Lung (tissue), 17 donors: ENCODE measurements at places on chromosomes 1 and 21. TPM values are rescaled to one million over a fixed set of nuclear protein-coding genes. Genes with fewer than 3 reads are reported as not detected.

Gene PGLYRP4
- 3.1 TPM for total RNA-seq

Gene PPFIA4
- total RNA-seq: 5.1 TPM

- no peak for DNase-seq
These were observed 54.4 kb downstream of the MPZL1 start for GRCh38 chr1:167776151-167776550.

DNA sequence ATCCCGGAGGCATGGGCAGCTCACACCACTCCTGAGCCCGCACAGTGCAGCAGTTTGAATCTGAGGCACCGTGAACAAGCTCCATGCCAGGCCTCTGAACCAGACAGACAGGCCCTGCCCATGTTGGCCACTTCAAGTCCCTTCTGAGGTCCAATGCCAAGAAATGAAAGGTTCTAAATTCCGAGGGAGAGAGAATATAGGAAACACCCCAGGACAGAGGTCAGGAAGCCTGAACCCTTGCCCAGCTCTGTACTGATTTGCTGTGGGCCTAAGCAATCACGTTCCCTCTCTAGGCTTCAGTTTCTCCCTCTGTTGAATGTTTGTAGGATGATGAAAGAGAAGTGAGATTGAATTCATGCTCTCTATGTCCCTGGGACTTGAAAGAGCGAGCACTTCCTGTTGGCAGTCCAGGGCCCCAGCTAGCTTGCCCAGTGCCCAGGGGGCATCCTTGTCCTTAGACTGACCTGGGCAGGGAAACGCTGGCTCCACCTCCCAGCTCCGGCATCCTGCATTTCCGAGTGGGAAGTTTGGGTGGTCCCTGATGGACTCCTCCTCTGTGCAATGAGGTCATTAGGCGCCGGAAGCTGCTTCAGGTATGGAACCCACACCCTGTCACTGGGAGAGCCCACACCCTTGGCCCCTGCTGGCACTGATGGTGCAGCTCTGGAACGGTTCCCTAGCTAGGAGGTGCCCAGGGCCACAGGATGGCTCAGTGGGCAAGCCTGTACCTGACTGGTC, 242.4 kb upstream of the TMEM51 start:
- DNase-seq: no peak

DNA sequence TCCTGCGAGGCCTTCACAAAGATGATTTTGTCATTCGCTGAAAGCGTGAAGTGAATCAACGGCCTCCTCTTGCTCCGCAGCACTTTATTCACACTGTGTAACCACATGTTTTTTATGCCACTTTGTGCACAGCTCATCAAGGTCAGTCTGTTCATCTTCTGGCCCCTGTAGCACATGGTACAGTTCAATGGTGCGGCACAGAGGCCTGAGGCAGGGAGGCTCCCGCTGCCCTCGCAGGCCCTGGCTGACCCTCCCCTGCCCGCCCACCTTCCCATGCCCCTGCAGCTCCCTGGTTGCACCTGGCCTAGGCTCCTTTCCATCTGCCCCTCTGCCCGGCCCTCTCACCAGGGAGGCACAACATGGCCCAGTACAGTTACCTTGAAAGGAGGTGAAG, 87.5 kb downstream of the CD247 start:
- DNase-seq: no peak

DNA sequence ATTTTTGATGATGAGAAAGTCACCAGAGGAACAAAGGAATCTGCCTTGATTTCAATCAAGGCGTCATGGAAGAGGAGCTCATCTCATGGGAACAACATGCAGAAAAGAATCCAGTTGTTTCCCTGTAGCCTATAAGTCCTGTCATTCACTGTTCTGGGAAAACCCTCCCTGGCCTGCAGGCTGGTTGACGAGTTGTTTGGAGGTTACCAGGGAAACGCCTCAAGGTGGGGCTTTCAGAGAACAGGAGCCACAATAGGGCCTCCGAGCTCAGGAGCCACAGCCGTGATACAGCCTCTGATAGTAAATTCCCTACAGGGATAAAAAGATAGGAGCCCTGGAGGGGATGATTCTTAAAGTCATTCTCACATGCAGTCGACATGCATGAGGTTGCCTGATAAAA, 135.2 kb downstream of the PSMG1 start:
- peak; percentile 60 for DNase-seq

GRCh38 chr1:226422478-226422877, 14.6 kb upstream of the PARP1 start:
- DNase-seq: no peak

- DNase-seq: no peak
These were observed at the start of gene CD247 for GRCh38 chr1:167518331-167518700. TSS of gene CD247 (minus strand) at chr1:167518529. CDS start at chr1:167518465, 64 bp downstream.

- DNase-seq: no peak
These were observed 1.8 kb upstream of the CSMD2 start for GRCh38 chr1:34166625-34167361.

DNA sequence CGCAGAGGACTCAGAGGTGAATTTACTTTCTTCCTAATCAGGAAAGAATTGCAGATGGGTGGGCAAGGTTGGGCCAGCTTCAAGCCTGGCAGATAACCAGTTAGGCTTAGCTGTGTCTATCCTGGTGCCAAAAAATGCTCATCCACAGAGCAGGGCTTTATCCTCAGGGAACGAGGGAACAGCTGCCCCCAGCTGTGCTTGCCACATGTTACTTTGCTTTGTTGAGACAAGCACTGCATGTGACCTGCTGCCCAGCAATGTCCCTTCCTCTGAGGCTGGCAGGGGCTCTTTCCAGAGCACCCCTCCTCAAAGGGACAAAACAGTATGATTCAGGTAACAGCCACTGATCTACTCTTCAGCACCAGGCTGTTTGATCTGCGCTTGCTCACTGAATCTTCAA, 505.1 kb upstream of the USP24 start:
- peak; percentile 84 for DNase-seq

DNA sequence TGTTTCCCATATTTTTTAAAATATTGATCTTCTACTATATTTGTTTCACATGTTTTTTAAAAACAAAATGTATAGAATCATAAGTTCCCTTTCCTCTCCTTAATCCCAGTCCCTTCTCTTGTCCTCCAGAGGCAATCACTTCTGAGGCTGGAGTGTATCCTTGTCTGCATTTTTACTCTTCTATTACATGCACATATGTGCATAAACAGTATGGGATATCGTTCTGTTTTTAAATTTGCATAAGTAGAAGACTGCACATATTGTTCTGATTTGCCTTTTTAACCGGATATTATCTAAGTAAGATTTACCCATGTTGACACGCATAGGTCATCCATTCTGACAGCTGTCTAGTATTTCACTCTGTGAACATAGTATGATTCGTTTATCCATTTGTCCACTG, 142.0 kb downstream of the TRABD2B start:
- DNase-seq: no peak

- DNase-seq: no peak
These were observed 326.5 kb downstream of the PDE4B start for GRCh38 chr1:66119148-66119547.

DNA sequence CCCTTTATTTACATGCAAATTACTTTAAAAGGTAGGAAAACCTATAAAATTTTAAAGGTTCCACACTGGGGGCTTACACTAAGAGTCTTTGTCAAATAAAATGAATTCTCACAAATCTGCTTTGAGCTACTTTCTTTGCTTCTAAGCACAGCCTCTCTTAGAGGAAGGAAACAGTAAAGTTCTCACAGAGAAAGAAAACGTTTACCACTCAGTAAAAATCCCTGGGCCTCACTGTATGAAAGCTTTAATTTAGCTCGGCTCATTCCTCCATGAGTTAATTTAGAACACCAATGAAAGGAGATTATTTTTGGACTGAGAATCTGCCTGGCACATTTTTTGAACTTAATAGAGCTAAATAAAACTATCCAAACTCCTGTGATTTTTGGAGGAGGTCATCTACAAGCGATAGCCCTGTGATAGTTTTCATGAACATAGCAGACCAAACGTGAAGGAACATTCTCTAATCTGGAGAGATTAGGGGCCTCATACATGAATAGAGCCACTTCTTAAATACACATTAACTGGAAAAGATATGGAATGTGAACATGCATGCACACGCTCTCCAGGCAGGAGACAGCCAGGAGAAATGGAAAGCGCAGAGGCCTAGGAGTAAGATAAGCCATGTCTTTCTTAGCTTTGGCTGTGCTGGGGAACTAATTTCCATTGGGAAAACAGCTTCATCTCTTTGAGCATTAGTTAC, 32.8 kb downstream of the PRRX1 start:
- DNase-seq: no peak

DNA sequence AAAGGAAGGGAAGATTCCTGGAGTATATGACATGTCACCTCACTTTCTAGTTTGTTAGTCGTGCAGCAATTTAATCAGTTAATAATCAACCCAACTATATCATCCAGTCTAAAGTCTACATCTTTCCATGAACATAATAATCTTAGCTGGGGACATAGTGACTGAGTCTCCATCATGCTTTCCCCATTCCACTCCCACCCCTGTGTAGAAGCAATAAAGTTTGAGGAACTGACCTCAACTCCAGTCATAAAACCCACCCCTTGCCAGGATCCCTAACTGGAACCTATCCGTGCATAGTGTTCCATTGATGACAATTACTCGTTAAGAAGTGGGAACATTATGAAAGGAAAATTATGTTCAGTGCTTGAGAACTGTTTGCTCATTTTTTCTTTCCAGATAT, 48.9 kb upstream of the MROH9 start:
- DNase-seq: no peak

DNA sequence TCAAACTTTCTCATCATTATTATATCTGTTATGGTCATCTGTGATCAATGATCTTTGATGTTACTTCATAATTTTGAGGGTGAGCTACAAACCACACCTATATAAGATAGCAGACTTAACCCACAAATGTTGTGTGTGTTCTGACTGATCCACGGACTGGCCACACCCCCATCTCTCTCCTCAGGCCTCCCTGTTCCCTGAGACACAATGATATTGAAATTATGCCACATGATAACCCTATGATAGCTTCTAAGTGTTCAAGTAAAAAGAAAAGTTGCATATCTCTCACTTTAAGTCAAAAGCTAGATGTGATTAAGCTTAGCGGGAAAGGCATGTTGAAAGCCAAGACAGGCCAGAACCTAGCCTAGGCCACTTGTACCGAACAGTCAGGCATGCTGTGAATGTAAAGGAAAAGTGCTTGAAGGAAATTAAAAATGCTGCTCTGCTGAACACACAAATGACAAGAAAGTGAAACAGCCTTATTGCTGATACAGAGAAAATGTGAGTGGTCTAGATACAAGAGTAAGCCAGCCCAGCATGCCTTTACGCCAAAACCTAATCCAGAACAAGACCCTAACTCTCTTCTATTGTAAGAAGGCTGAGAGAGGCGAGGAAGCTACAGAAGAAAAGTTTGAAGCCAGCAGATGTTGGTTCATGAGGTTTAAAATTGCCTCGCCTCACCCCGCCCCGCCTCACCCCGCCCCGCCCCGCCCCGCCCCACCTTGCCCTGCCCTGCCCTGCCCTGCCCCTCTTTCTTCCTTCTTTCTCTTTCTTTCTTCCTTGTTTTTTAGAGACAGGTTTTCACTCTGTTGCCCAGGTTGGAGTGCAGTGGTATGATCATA, 16.5 kb downstream of the CTSS start:
- no peak for DNase-seq

GRCh38 chr1:229013981-229014380, 256.9 kb upstream of the RAB4A start:
- DNase-seq: no peak

DNA sequence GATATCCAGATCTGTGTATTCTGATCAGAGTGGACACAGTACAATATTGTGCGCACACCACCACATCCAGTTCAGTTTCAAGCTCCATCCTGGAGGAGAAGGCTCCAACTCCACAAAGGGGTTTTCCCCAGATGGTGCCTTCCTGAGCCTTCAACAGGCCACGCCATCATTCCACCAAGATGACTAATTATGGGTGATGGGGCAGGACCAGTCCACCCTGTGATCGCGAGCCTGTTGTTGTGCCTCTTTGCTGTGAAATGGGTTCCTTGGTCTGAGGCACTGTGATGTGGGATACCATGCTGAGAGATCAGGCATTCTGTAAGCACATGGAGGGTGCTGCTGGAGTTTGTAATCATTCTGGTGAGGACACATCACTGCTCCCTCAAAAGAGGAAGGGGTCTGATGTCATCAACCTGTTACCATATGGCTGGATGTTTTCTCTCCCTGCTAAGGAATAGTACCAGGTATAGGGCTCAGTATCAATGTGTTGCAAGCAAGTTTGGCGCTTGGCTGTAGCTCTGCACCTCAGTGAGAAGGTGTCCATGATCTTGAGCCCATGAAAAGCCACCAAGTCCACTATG, 6.7 kb upstream of the SH2D2A start:
- no peak for DNase-seq

DNA sequence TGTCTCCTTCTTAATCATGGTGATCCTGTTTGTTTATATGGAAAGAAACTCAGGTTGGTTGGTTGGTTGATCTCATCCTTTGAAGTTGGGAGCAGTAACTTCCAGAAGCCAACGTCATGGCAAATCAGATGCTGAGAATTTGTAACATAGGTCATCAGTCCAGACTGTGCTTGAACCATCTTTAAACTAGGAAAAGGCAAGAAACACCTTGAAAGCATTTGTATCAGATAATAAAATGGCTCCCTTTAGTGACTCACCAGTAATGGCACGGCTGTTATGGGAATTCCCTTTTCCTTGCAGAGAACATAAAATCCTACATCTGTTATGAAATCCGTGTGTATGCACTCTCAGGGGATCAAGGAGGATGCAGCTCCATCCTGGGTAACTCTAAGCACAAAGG, 58.1 kb downstream of the SERBP1 start:
- DNase-seq: no peak

DNA sequence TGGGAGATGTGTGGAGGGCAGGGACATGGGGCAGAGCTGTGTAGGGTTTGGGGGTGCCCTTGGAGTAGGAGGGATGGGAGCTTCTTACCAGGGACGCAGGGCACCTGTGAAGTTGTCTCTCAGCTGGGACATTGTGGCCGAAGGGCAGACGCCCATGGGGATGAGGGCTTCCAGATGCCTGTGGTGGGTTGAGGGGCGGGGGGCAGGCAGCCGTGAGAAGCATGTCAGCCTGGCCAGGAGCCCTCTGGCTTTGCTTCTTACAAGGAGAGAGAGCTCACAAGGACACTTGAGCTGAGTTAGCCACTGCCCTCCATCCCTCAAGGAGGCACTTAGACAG, 8.5 kb downstream of the A3GALT2 start:
- DNase-seq: no peak

GRCh38 chr1:45407629-45408287, 67.5 kb upstream of the MUTYH start:
- no peak for DNase-seq

GRCh38 chr1:44355582-44356305, 687 bp upstream of the ERI3 start:
- DNase-seq: no peak

DNA sequence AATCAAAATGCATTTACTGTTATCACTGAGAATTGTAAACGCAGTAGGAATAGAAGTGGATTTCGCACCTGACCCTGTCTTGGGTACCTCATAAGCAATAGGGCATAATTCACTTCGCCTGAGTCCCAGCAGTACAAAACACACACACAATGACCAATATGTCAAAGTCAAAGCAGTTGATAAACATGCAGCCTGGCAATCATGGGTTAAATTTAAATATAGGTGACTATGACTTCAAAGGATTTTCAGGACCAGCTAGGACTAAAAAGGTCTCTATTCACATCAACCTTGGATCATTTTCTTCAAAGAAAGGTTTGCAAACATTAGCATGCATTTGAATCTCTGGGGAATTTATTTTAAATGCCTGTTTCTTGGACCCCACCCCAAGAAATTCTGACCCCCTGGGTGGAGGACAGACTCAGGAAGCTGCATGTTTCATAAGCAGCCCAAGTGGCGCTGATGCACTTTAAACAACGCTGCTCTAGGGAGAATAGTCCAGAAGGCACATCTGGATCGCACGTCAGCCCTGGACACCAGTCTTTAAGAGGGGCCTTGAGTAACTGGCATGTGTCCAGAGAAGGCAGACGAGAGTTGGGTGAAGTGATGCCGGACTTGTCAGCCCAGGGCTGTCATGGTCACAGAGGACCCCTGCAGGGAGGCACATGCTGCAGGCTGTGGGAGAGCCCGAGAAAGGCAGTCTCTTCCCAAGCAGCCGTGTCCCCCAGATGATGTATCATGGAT, 55.7 kb upstream of the EFHD2 start:
- DNase-seq: peak; percentile 39
